Cortex of kidney (tissue), 1 donor: ENCODE measurements at places on chromosomes 16 and 17.

DNA sequence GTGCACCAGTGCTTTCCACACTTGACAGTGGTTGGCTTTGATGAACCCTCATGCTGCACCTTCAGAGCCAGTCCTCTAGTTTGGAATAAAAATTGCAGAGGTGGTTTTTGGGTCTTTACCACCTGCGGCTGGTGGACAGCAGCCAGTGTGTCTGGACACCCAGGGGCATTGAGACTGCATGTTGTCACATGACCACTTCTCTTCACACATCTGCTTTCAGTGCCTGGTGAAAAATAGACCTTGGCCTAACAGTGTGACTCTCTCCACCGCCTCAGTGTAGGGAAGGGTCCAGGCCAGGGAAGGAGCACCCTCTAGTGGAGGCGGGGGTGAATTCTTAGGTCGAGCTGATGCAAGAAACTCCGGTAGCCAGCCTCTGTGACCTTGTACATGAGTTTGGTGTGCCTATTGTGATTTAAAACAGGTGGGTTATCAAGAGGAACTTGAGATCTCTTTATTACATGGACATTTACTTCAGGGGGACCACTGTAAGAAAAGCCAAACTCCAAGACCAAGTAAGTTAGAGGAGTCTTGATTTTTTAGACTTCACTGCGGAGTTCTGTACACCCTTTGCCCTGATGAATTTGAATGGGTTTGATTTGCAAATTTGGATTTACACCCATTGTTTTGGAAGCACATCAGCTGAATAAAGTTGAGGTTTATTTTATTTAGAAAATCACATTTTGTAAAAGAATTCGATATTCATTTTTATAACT, 17.9 kb downstream of the GOSR2 start:
- no peak for DNase-seq

- no peak for DNase-seq
These were observed 47.1 kb upstream of the YPEL2 start for GRCh38 chr17:59284317-59284716.

GRCh38 chr16:64997121-64997520, 124.7 kb downstream of the CDH11 start:
- no peak for DNase-seq

GRCh38 chr17:3893003-3893719, at the start of gene CAMKK1:
Gene CAMKK1 (minus strand): TSS chr17:3893053. CDS start chr17:3885687, 7,366 bp downstream.
- no peak for DNase-seq

DNA sequence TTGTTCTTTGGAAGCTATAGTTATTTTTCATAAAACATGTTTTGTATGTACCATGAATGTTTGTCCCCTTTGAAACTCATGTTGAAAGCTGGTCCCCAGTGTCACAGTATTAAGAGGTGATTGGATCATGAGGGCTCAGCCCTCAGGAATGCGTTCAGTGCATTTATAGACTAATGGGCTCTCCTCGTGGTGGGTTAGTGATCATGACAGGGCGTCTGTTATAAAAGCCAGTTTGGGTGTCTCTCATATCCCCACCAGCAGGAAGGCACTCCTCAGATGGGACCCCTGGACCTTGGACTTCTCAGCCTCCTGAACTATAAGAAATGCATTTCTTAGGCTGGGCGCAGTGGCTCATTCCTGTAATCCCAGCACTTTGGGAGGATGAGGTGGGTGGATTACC, 10.4 kb downstream of the BANP start:
- no peak for DNase-seq

GRCh38 chr16:59993101-59993500, 1259.0 kb upstream of the GOT2 start:
- no peak for DNase-seq

GRCh38 chr17:64491994-64492393, 4.9 kb downstream of the POLG2 start:
- no peak for DNase-seq

DNA sequence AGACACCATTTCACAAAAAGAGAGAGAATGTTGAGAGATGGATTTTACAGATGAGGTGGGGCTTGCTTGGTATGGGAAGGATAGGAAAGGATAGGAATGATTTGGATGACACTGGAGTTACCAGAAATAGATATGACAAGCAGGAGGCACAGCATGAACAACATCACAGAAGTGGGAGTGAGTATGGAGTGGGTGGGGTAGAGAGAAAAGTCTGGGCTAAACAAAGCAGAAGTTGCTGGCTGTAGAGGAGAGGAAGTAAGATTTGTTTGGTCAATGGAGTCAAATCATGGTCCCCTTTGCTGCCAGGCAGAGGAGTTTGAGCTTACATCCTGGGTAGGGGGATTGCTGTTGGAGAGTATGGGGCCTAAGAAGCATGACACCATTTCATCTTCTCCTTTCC, 101.7 kb downstream of the VAT1L start:
- no peak for DNase-seq

DNA sequence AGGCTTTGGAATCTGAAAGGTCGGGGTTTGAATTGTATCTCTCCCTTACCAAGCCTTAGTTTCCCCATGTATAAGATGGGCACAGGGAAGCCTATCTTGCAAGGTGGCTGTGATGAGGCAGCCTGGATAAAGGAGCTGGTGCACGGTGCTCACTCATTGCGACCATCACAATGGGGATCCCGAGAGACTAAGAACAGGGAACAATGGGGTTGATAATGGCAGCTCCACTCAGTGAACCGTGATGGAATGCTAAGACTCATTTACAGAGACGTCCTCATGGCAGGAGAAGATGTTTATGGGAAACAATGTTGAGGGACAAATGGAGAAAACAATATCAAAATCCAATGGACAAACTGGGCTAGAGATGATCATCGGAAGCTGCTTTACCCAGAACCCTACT, 81.8 kb downstream of the SPACA3 start:
- DNase-seq: no peak

- no peak for DNase-seq
These were observed 14.7 kb downstream of the OSBPL7 start for GRCh38 chr17:47806913-47807255.

GRCh38 chr17:64502809-64503208, 3.3 kb downstream of the DDX5 start:
- DNase-seq: no peak

DNA sequence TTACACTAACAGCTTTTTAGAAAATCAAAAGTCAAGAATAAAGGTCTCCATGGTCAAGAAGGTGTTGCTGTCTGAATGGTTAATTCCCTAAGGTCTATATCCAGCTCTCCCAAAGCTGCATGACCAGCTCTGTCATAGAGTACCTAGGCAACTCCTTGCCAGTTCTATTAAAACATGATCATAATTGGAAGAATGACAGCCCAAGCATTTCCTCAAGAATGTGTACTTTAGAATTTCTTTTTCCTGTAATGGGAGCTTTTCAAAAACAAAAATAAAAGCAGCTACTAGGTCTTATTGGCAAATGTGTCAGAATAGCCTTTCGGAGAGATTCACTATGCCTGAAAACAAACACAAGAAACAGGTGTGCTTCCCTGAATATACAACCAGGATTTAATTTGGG, 7.9 kb downstream of the SPOP start:
- no peak for DNase-seq

GRCh38 chr17:59002848-59003247, 103.8 kb downstream of the TRIM37 start:
- DNase-seq: no peak

- DNase-seq: no peak
These were observed 73.4 kb upstream of the TNRC6C start for GRCh38 chr17:77884967-77885641.

DNA sequence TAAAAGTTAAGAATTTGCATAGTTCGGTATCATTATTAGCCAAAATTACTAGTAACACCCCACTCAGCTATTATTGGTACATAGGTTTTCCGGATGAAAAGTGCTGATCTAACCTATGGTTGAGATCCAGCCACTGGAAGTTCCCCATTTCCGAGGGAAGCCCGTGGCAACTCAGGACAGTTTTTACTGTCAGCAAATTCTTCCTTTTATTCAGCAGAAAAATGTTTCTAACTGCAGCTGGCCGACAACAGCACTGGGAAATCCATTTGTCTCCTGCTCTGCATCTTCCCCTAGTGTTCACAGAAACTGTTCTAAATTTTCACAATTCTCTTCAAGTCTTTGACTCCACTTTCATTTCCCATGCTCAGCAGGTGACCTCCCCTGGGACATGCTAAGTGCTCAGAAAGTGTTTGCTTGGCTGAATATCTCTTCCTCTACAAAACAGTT, 15.5 kb upstream of the MMD start:
- DNase-seq: no peak
